Activated CD4-positive, alpha-beta T cell treated with anti-CD3 and anti-CD28 coated beads, Interleukin-2, amount 50 U/mL, for 48 hours (primary cell): ENCODE measurements at places on chromosomes 2 and 18.

DNA sequence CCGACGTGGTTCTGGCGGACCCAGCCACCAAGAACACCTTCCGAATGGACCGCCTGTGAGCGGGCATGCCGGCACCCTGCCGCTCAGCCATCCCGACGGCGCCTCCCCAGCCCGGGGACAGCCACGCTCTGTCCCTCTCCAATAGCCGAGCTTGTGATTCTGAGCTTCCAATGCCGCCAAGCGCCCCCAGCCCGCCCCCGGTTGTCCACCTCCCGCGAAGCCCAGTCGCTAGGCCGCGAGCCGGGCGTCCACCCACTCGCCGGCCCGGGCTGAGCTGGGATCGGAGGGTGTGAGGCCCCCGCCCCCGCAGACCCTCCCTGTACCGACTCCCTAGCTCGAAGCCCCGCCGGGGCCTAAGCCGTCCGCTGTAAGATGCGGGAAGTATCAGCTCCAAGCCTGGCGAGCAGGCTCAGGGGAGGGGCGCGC, 1195.1 kb upstream of the CHAC2 start:
- DNase-seq, result no peak

DNA sequence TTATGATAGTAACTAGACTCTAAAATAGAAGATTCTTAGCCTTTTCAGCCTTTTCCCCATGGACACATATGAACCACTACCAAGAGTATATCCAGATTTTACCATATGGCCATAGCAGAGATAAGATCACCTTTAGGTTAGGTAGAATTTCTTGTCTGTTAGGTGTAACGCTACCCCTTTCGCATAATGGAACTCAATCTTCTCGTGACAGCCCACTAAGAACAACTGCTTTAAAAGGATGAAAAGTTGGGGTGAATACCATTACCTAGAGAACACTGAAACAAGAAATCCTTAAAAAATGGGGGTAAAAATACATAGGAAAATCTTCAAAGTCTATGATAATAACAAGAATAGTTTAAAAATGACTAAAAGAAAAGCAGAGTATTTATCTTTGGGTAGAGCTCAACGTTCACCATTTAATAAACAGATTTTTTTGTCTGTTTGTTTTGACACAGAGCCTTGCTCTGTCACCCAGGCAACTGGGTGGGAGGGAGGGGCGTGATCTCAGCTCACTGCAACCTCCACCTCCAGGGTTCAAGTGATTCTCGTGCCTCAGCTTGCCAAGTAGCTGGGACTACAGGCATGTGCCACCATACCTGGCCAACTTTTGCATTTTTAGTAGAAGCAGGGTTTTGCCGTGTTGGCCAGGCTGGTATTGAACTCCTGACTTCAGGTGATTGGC, 67.2 kb downstream of the VIL1 start:
- no peak for DNase-seq

GRCh38 chr2:27552941-27553340, 29.9 kb upstream of the ZNF512 start:
- no peak for DNase-seq

DNA sequence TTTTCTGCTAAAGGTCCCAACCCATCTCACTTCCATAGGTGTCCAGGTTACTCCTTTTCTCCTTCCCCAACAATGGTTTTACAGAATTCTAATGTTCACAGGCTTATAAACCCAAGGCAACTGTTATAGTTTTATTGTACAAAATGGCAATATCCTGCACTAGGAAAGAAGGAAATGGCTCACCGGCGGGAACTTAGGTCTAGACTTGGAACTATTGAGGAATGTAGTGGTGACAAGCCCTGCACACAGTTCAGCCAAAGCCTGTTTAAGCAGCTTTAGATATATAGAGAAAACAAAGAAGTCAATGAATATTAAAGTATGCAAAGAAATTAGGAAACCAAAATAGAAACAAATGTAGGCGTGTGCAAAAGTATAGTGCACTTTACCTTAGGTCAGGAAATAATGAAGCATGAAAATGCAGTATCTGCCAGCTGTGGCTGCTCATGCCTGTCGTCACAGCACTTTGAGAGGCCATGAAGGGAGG, 22.7 kb upstream of the KCNG3 start:
- no peak for DNase-seq

GRCh38 chr2:11922294-11922693, 175.9 kb downstream of the LPIN1 start:
- DNase-seq, result no peak

GRCh38 chr18:27564066-27564465, 379.0 kb upstream of the CHST9 start:
- DNase-seq, result no peak

GRCh38 chr2:222336442-222336841, 37.6 kb upstream of the PAX3 start:
- DNase-seq, result no peak

DNA sequence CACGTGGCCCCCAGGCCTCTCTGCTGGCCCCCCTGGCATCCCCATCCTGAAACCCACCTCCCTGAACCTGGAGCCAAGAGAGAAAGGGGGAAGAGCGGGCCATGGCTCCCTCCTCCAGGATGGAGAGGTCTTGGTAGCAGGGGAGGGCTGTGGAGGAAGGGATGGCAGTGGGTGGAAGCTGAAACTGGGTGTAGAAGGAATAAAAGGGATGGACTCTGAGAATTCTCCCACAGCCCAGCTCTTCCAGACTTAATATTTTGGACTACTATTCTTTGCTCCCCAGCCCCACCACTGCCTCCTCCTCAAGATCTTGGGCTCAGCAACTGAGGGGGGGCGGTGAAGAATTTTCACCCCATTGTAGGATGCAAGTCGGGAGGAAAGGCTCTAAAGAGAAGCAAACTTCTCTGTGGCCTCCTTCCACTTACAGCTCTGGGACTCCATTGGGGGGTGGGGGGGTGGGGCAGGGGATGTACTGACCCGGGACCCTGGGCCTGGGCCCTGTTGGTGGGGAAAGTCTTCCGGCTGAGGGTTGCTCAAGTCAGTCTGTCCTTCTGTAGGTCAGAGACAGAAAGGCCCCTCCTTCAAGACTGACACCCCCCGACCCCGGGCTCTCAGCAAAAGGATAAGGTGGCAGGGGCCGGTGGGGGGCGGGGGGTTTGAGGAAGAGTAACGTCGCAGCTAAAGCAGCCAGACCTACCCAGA, 501 bp downstream of the TNS1 start:
- DNase-seq, result no peak

DNA sequence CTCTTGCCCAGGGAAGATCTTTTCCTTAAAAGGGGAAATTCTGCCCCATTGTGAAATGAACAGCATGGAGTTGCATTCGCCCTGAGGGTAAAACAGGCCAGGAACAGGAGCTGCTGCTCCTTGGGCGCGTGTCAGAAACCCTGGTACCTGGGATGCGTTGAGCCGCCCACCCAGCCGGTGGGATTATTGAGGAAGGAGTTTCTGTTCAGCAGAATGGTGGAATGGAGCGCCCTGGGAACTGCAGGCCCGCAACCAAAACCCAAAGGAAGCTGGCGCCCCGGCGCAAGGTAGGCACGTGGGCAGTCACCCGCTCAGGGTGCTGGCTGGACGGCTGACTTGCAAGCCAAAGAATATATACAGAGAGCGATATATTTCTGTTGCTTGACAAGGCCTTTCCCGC, 73.5 kb downstream of the MTCL1 start:
- no peak for DNase-seq

GRCh38 chr2:158153270-158154015, 51.8 kb downstream of the UPP2 start:
- DNase-seq, result no peak

GRCh38 chr2:21282515-21282898, 158.7 kb downstream of the TDRD15 start:
- DNase-seq, result no peak

DNA sequence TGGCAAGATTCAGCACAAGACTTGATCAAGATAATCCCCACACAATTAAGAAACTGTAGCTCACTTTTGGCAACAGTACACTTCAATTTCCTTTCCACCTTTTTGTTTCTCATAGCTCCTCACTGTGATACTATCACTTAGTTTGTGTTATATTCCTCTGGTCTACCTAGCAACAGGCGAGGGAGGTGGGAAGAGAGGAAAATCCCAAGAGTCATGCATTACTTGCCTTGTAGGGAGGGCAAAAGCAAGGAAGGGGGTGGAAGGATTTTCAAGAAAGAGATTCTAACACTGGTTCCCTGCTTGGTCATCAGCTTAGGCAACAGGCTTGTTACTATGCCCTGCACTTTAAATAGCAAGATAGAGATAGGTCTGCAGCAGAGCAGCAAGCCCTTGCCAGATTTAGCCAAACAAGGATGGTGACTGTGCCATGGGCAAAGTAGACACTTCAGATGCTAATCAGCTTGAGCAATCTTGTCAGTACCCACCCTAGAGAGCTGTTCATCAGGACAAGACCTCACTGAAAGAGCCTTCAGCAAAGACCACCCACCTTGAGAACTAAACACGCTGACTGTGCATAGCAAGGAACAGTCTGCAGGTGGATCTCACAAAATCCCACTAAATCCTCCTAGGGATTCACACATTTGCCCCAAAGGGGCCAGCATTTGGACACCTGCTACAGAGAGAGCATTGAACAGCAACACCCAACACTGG, 134.6 kb downstream of the MBD2 start:
- DNase-seq, result no peak

DNA sequence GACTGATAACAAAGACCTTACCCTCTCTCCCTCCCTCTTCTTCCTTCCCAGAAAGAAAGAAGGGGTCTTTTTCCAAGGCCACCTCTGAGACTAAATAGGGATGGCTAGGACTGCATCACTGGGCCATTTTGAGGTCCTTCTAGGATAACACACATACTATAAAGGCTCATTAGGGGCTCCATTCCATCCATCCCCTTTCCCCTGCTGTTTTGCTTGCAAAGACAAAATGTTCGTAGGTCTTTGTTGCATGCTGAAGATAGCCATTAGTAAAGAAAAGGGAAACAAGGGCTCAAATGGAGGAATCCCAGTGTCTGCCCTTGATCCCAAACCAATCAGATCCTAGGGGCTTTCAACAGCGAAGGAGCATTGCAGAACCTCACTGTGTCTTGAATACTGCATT, 344.3 kb downstream of the CYP26B1 start:
- no peak for DNase-seq

DNA sequence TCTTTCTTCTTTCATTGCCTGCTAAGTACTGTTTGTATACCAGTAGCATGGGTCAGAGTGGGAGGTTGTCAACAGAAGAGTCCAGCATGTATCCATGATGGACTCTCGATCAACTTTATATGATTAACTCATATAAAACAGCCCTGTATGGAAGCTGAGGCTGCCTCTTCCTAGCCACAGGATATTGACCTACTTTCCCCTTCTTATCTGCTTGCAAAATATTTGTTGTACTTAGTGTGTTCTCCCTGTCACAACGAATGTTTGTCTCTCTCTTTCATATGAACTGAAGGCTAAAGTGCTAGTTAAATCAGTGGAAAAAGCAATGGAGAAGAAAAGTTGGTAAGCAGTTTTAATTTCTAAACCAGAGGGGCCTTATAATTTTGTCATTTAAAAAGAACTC, 17.8 kb downstream of the MYO1B start:
- DNase-seq, result no peak

- no peak for DNase-seq
Measured at GRCh38 chr2:189297446-189297845, 117.9 kb upstream of the COL5A2 start.

DNA sequence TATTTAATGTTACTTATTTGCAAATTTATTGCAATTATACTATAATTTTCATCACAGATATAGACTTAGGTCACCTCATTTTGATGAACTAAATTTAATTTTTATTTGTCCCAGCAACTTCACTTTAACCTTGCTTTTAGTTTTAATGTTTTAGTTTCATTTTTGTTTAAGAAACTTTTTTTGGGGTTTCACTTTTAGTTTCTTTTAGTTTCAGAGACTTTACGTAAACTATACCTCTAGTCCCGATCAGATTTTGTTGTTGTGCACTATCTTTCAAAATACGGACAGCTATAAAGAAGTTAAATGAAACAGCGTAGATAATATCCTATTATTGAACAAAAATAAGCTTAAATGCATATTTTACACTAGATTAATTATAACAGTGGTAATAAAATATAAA, 460.5 kb downstream of the ERBB4 start:
- DNase-seq, result no peak

- no peak for DNase-seq
Measured at GRCh38 chr2:68367953-68368653, 3.0 kb downstream of the PLEK start.

DNA sequence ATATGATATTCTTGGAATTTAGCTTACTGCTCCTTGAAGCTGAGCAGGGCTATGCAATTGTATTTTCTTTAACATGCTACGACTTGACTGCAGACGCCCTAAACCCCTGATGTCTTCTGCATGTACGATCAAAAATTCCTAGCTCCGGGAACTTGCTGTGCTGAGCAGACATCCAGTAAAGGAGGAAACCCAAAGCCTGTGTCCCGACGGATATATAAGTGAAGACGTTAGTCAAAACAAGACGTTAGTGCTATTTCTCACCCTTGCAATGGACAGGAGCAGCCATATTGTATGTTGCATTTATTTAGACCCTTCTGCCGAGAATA, 51.5 kb downstream of the SETBP1 start:
- no peak for DNase-seq

DNA sequence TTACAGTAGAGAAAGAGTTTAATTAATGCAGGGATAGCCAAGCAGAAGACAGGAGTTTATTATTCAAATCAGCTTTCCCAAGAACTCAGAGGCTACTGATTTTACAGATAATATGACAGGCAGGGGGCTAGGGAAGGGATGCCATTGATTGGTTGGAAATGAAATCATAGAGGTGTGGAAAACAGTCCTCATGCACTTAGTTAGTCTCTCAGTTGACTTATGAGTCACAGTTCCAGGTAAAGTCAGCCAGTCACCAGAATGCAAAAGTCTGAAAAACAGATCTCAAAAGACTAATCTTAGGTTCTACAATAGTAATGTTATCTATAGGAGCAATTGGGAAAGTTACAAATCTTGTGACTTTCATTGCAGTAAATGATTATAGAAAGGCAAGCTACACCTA, 676.4 kb upstream of the CHAC2 start:
- DNase-seq, result no peak

DNA sequence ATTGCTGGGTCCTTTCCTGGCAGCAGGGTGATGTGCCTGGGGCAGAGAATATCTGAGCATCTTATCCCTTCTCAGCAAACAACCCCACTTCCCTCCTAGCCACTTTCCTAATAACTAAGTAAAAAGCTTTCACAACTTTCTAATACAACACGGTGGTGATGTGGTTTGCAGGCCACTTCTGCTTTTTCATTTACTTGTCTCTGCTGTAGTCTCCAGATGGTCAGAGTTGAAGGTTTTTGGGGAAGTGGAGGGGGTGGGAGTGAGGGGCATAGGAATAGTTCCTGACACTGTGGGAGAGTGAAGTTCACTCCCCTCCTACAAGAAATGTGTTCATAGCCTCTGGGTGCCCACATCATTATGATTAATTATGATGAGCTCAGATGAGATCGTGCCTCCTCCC, 11.6 kb downstream of the OXER1 start:
- no peak for DNase-seq

DNA sequence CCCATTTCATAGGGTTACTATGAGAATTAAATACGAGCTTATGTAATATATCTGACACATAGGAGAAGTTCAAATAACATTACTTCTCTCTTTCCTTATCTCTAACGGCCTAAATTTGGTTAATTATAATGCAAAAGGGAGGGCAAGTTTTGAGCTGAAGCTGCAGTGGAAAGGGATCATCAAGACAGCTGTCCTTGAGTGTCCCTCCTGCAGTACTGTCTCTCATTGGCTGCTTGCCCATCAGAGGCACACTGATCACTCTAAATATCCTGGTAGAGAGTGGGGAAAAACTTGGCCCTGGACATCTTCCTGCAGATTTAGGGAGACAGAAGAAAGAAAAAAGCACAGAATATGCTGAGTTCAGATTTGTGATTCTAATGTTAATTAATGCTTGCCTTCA, 186.0 kb downstream of the CAMKMT start:
- DNase-seq, result no peak
